IgD-negative memory B cell (primary cell): ENCODE measurements at places on chromosomes 7 and 10. TPM values are rescaled to one million over a fixed set of nuclear protein-coding genes. Genes with fewer than 3 reads are reported as not detected.

Gene PNPLA8
- 50.2 TPM for polyA plus RNA-seq

Gene ANXA8
- not detected for polyA plus RNA-seq

Gene DCLRE1A
- 2.3 TPM for polyA plus RNA-seq

Gene RBP4
- polyA plus RNA-seq: not detected

Gene P4HA1
- 22.8 TPM for polyA plus RNA-seq

Gene PLEKHS1
- not detected for polyA plus RNA-seq

Gene PLXDC2
- polyA plus RNA-seq: 0.18 TPM
